Hematopoietic multipotent progenitor cell treated with erythropoietin and hydrocortisone succinate and interleukin-3 and kit ligand, for 15 days (in vitro differentiated cells): ENCODE measurements at places on chromosomes 12 and 14.

DNA sequence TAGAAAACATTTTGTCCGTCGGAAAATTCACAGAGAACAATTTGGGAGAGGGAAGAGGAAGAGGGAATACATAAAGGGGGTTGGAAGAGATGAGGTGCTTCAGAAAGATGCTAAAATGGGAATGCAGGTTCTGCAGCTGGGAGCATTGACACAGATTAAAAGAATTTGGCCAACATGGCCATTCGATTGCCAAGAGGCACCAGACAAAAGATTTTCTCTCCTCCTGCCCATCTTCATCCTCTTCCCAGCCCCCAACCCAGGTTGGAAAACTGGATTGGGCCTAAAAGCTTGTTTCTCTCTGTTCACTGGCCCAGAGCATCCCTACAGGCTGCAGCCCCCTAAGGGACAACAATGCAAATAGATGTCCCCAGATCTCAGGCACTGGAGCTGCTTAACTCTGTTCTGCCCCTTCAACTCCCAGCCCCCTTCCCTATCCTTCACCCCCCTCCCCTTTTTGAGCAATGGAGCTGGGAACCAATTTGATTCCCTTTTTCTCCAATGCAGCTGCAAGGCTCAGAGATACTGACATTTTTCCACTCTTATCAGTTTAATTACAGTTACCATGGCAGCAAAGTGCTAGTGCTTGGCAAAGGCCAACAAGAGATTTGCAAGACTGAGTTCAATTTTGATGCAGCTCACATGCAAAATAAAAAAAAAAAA lies 1.9 kb downstream of the LMO3 start:
- no peak for DNase-seq

DNA sequence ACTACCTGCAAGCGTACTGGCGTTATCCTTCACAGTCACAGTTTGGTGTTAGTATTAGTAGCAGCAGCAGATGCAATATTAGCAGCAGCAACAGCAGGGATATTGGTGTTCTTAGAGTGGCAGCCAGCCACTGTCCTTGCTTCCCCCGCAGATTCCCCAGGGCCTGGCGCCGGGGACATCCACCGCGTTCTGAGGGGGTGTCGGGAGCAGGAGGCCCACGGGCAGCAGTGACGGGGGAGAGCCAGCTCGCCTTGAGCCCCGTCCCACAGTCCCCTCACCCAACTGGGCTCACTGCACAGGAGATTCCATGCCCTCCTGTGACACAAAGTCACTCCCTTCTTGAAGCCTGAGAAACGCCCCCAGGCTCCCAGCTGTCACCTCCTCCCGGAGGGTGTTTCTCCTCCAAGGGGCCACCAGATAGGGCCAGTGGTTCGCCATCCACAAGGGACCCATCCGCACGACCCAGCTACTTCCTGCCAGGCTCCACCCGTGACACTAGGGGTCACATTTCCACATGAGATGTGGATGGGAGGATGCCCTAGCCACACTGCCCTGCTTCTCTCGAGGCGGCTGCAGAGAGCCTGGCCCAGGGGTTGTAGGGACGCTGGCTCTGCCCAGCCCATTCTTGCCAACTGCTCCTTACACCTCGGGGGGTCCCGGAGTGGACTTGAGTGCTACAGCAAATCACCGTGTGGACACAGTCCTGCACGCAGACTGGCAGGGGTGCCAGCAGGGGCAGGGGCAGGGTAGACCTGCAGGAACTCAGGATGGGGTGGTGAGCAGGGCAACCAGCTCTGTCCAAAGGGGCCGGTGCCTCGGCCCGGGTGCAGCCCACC lies 123.1 kb downstream of the PIWIL1 start:
- DNase-seq = no peak

DNA sequence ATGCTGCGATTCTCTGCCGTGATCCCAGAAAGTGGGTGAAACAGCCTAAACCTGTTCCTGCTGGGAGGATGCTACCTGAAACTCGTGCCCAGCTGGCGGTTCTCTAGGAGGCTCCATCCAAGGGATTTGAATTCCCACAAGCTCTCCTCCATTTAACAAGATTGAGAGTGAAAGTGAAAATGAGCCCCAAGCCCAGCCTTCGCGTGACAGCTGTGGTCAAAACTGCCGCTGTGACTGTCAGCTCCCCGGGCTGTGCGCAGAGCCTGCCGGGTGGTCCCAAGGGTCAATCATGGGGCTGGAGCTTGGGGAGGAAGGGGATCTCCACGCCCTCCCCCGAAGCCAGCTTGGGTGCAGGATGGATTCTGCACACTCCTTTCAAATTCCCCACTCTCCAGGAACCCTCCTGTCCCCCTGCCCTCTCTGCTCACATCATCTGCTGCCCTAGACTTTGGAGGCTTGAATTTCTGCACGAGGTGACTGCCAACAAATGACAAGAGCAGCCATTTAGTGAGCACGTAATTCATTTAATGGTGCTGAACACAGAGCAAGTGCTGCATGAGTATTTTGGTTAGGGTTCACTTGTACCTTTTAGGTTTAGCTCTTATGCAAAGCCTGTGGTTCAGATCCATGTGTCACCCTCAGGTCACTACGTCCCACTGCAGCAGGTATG lies 5.3 kb downstream of the ASB2 start:
- DNase-seq = no peak

GRCh38 chr14:35383569-35384454 lies 20.7 kb downstream of the NFKBIA start:
- no peak for DNase-seq

GRCh38 chr14:99899578-99900178 lies 106.5 kb downstream of the EML1 start:
- DNase-seq = peak; percentile 11

- no peak for DNase-seq
Observed at GRCh38 chr12:30046376-30046775, 262.6 kb upstream of the TMTC1 start.

GRCh38 chr14:61300754-61301153 lies 19.6 kb upstream of the TMEM30B start:
- DNase-seq = no peak

GRCh38 chr14:52485350-52485960 lies 66.8 kb downstream of the TXNDC16 start:
- no peak for DNase-seq

GRCh38 chr12:49548822-49549648 lies 10.2 kb downstream of the KCNH3 start:
- no peak for DNase-seq

DNA sequence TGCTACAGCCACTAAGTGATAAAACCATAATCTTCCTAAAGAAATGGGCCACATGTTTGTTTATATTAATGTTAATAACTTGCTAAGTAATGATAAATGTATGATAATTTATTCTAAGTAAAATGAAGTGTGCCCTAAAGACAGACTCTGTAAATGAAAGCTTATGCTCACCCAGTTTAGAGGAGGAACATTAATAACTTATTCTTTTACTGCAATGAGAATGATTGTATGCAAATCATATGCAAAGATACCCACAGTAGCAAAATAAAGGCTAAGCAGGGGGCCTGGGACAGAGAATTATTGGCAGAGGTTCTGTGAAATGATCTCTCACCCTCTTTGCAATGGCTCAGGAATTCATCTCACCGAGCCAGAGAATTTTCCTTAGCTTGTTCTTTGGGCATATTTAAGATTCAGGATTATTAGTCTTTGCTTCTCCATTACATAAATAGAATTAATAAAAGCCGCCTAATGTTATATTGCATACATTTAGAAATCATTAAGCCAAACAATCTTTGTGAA lies 75.9 kb downstream of the TMEM132D start:
- no peak for DNase-seq

- DNase-seq = no peak
Observed at GRCh38 chr12:27539191-27539631, 15.2 kb downstream of the PPFIBP1 start.

DNA sequence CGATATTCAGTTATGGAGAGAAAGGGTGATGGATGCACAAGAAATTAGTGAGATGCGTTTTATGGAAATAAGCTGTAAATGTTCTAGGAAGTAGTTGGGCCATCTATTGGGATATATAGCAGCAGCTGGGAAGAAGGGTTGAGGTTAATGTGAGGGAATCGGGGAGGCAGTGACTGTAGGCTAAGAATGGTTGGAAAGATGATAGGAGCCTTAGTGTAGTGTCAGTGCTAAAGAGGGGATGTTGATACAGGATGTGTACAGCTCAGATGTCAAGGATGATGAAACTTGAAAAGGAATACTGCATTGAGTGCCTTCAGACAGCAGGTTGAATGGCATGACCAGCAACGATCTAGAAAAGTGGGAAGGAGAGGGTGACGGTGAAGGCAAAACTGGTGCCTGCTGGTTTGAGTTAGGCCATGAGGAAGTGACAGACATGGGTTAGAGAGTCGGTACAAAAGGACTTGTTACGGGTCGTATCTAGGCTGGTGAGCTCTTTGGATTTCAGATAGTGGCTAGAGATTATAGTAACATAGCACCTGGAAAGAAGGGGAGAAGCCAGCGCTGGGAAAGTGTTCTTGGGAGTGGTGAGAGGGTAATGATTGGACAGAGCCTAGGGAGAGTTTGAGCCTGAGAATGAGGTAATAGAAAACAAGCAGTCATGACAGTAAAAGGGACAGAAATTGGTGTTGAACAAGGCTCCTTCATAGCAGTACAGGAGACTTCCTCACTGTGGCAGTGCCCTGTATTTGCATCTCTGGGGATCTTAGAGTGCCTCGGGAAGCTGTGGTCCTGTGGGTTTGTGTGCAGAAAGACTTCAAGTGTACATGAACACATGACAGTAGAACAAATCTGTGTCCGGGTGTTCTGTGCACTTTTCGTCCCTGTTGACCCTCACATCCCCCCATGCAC lies 9.6 kb downstream of the MARS1 start:
- no peak for DNase-seq

DNA sequence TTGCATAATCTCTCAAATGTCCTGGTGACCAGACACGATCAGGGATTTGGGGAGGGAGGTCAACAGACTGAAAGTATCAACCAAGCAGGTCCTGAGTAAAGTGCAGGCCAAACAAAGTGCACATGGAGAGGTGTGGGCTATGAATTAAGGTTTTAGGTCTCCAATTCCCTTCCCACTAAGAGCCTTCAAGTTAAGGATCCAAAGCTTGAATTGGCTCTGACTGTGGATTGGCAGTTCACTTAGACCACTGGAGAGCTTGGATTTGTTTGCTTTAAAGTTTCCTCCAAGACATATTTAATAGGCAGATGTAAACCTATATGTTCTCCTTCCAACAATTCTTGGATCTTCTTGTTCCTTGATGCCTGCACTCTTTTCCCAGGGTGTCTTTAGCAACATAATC lies 129.6 kb upstream of the IGF1 start:
- DNase-seq = no peak

DNA sequence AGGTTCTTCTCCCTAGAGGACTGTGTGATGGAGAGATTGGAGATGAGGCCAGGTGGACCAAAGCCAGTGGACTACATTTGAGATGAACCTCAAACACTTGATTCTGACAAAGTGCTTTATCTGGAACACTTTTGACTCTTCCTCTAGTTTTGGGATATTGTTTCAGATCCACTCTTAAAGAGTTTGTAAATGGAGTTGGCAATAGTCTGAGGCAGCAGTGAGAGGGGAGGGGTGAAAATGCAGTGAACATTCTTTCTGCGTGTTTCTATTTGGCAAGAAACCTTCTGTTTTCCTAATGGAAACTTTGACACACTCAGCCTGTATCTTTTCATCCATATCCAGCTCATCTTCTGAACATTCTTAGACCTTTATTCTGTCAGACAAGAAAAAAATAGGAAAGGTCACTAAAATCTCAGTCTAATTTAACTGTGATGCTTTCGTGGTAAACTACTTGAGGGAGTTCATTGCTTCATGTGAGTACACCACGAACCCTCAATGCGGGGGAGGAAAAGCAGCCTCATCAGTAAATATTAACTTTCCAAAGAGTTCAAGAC lies 57.4 kb upstream of the KCNJ8 start:
- no peak for DNase-seq

- peak; percentile 5 for DNase-seq
Observed at GRCh38 chr12:777550-778047, 25.2 kb downstream of the WNK1 start.

DNA sequence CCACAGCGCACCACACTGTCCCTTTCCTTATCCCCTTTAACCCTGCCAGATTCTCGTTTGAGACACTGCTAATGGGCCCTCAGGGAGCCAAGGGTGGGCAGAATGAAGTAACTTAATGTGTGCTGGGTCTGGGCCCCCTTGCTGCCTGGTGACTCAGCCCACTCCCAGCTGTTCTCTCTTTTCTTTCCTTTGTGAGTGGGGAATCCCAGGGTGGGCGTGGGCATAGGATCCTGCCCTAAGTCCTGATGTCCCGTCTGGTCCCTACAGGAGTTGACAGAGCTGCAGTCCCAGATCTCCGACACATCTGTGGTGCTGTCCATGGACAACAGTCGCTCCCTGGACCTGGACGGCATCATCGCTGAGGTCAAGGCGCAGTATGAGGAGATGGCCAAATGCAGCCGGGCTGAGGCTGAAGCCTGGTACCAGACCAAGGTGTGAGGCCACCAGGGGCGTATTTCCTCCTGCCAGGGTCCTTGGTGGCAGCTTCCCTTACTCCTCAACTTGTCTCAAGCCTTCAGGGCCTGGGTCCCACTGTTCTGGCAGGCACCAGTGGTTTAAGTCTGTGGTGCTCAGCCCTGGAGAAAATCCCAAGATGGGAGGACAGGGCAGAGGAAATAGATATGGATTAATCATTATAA lies 8.3 kb downstream of the KRT7 start:
- no peak for DNase-seq

DNA sequence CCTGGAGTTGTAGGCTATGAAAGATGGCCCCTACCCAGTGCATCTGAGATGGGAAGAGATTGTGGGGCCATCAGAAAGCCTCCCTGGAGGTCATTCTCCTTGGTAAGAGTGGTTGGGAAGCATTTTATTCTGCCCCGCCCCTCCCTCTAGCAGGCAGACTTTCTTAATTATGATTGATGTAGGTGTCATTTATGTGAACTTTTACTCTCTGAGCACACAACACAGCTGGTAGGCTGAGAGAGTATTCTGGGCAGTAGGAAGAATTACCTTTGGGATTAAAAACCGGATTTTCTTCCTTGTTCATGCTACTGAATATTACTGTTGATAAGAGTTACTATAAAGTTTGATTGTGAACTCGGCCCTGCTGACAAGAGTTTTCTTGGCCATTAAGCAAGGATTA lies 266.8 kb downstream of the TTC6 start:
- no peak for DNase-seq

DNA sequence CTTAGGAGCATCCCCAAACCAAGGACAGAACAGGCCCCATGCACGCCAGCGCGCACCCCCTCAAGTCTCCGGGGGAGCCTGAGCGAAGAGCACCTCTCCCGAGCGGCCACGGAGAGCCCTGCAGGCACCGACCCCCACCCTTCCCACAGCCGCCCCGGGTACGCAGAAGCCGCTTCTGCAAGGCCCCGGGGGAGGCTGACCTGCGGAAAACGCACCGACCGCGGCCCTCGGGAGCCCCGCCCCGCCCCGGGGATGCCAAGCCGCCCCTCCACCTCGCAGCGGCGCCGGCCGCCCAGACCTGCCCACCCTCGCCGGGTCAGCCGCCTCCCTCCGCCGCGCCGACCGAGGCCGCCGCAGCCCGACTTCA lies 385 bp downstream of the CAPRIN2 start:
- DNase-seq = no peak

DNA sequence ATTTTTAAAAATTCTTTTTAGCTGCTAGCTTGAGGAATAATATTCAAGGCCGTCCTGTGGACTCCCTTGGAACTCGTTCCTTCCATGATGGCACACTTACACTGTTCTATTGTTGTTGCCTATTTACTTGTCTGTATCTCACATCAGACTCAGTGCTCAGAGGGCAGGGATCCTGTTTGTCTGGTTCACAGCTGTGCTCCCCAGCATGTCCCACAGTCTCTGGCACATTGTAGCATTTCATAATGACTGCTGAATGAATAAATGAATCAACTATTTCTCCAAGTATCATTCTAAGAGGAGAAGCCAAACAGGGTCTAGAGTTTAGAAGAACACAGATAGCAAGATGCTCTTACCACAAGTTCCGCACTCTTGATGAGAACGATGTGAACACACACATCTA lies 48.0 kb downstream of the NTN4 start:
- no peak for DNase-seq

GRCh38 chr14:50343434-50343833 lies 31.3 kb downstream of the DMAC2L start:
- peak; percentile 47 for DNase-seq
